ENCODE measurements at places on chromosomes 16 and 17.
A peak's percentile ranks its signal among the peaks of the same experiment; 100 is the strongest.

DNA sequence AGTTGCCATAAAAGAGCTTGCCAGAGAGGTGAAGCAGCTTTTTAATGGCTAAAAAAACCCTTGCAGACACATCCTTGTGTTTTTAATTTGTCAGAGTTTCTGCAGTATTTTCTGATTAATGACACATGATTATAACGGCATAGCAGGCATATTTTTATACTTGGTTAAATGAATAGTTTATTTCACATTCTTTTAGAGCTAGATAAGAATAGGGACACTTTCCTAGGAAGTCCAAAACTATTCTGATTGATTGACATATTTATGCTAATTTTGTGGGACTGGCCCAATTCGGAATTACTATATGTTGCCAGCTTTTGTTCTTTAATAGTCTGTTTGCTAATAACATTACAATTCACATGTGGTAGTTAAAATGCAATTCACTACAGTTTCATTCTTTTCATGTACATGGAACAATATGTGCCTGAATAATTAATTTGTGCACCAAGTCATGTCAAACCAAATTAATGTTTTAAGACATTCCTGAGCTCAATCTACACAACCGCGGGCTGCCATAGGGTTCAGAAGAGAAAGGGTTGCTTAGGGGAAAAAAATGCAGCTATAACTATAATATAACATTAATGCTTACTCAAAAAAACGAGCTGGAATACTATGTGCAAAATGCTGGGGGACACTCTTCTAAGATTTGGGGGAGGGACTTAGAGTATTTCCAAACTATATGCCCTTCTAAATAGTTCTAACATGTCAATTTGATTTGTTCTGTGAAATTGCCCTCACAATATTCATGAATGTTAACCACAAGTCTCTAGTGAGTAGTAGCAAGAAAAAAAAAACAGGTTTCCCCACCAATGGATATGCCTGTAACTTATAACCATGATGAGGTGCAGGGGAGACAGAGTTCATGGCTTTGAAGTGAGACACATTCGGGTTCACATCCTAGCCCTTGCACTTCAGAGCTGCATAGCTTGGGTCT, 305.4 kb downstream of the CEP112 start:
- no peak for DNase-seq

DNA sequence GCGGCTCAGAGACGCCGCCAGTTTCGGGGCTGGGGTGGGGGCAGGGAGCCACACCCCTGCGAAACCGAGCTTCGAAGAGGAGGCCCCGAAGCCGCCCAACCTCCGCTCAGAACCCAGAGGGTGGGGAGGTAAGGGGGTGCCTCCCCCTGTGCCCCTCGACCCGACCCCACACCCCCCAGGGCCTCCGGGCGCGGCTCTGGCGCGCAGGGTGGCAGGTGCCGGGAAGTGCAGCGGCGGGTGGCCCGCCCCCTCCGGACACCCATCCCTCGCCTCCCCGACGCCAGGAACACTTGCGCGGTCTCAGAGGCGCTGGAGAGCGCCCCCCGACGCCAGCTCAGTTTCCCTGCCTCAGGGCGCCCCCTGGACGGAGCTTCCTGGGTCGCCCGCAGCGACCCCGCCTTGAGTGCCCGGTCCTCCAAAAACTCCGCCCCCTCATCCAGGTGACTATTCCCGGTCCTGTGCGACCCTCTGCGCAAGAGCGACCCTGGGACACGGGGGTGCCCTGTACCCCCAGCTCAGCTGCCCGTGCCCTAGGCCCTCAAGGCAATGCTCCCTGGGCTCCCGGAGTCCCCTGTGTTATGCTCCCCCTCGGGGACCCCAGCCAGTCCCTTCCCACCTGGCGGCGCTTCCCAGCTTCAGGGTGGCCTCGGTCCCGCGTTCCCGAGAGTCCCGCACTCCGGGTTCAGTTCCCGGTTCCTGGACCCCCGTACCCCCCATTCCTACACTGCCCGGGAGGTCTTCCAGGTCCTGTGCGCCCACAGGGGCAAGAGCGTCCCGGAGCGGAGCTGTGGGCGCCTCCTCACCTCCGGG, 562 bp downstream of the PPL start:
- DNase-seq, result no peak

- no peak for DNase-seq
Observed at GRCh38 chr17:57459286-57459915, 203.1 kb downstream of the MSI2 start.

DNA sequence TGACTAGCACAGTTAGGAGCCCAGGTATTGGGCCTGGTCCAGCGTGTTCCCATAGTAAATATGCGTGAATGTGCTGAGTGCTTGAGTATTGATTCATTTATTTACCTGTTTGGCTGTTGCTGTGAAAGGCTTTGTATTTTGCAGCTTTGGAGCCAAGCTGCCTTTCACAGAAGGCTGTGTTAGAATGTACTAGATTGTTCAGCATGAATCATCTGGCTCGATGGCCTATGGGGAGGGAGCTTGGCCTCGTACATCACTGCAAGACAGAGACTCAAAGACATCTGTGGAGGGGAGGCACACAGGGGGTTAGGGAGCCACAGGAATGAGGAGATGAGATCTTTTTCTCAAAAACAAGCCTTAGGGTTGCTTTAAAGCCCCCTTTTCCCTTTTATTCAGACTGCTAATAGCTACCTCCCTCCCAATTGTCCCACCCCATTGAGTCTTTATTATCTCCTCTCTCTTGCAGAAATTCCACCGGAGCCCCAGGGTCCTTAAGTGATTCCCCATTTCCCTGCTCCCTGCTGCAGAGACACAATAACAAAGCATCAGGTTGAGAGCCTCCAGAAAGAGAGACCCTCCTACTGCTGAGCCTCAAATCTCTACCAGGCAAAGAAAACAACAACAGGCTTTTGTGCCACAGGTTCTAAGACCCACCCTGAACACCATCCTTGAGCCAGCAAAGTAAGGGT, 307.2 kb downstream of the ABCC12 start:
- no peak for DNase-seq

DNA sequence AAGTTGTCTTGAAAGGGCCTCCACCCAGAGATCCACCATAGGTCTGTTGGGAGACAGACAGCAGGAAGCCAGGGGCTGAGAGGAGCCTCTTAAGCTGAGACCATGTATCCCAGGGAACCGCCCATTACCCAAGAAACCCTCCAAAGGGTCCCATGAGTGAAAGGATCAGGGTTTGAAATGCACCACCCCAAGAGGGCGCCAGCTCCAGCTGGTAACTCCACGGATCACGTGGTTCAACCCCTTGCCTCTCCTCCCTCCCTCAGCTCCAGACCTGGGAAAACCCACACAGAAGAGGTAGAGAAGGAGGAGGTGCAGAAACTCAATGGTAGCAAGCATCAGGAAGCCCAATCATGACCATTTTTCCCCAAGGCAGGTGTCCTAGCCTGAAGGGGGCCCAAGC, 148.7 kb downstream of the AIPL1 start:
- DNase-seq, result no peak

DNA sequence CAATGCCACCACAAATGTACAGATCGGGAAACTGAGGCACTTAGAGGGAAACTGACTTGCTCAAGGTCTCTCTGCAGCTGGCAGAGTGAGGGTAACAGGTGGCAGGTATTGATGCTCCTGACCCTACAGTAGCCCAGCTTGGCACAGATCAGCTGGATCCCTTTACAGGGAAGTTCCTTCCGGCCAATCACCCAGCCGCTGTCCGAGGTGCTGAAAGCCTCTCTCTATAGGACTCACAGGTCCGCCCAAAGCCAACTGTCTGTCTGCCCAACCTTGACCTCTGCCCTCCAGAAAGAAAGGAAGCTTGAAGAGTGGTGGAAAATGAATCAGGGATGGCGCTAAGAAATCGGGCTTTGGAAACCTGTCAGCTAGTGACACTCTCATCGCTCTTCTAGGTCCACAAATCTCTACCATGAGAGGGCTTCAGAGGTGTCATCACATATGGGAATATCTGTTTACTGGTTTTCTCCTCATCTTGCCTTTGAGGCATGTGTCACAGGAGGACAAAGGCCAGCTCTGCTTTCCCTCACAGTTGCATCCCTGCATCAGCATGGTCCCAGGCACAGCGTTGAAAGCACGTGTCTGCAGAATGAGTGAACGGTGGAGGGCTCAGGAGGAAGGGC, 246.2 kb downstream of the KATNIP start:
- no peak for DNase-seq

- no peak for DNase-seq
Observed at GRCh38 chr16:5653789-5654188, 556.2 kb upstream of the EEF2KMT start.

DNA sequence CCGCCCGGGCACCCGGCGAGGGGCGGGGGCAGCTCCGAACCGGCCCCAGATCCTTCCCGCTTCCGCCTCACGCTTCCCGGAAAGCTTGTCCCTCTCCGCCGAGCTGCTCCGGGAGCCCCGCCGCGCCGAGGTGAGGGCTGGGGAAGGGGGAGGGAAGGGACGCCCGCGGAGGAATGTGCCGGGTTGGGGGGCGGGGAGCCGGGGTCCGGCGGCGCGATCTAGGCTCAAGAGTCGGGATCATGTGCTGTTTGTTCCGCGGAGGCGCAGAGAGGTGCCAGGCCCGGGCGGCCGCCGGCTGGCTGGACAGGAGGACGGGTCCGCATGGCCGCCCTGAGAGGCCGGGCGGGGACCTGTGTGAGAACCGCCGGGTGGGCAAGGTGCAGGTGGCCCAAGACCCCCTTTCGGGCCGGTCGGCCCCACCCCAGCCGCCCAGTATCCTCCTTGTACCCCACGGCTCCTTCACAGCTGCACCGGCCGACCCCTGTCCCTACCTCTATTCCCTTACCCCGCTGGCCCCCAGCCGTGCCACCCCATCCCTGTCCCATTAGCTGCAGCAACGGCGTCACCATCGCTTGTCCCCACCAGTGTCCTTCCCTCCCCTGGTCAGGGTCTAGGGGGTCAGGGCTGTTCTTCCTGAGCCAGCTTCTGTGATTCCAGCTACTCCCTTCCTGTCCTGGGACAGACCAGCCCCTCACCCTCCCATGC, 429 bp downstream of the KIF1C start:
- DNase-seq, result peak; percentile 35

DNA sequence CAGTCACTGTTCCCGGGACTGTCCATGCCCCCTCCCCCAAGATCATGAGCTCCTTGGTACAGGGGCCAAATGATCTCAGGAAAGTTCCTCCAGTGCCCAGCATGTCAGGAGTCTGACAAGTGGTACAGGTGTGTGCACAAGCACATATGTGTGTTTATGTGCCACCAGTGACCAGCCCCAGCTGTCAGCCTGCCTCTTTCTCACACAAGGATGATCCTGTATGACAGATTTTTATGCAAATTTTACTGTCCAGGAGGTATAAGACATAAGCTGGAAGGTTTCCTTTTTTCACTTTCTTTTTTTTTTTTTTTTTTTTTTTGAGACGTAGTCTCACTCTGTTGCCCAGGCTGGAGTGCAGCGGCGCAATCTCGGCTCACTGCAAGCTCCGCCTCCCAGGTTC, 31.4 kb upstream of the GFOD2 start:
- peak; percentile 46 for DNase-seq

- DNase-seq, result no peak
Observed at GRCh38 chr16:29959293-29959692, 2.6 kb upstream of the TMEM219 start.

DNA sequence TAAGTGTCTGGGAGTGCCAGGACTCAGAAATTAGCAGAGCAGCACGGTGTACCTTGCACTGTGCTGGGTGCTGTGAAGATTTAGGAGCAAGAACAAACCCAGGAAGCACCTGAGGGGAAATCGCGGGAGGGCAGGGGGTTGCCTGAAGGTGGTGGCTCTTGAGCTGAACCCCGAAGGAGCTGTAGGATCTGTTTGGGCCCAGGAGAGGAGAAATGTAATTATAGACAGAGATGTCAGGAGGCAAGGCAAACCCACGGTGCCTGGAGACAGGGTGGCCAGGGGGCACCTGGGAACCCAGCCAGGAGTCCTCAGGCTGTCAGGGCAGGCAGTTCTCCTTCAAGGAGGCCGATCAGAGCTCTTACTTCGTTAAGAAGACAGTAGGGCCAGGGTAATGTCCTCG, 109.1 kb downstream of the C16orf78 start:
- no peak for DNase-seq

Data from GM10248 (cell line).